H54 (cell line): ENCODE measurements at places on chromosomes 1 and 21.

GRCh38 chr21:34994766-34995631 is 54.1 kb downstream of the RUNX1 start:
- no peak for DNase-seq

DNA sequence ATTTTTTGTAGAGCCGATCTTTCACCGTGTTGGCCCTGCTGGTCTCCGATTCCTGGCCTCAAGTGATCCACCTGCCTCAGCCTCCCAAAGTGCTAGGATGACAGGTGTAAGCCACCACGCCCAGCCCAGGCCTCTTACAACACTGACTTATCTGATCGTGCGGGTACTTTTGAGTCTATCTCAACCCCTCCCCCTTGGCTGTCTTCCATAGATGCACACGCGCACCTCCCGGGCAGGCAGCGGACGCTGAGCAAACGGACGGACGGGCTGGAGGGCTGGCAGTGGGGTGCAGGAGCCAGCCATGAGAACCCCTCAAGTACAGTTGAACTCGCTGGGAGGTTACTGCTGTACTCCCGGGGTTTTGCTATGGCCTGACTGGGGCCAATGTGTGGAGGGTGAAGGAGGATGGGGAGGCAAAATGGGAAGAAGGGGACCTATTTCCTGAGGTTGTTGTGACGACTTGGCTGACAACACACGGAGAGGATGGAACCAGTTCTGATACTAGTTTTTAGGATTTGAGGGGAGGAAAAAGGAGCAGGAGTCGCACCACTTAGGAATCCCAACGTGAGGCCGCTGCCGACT is 959 bp downstream of the CD58 start:
- no peak for DNase-seq

DNA sequence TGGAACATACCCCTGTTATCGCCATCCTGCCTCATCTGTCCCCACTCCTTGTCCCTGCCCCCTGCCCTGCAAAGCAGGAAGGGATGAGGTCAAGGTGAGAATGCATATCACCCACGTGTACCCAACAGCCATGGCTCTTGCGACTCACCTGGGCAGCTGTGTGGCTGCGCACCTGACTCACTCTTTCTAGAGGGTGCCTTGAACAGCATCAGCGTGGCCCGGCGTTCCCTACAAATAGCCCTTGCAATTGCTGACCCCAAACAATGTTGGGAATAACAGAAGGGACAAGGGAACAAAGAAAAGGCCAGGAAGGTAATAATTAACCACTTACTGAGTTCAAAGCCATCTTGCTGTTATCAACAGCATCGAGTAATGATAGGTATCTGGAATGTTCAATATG is 10.2 kb downstream of the TMPRSS2 start:
- DNase-seq: no peak

- DNase-seq: no peak
Observed at GRCh38 chr1:33962061-33962460, 98.2 kb downstream of the HMGB4 start.
